ENCODE measurements at places on chromosomes 6 and 20. TPM values are rescaled to one million over a fixed set of nuclear protein-coding genes. Genes with fewer than 3 reads are reported as not detected.

The FAM50B gene
- 26.5 TPM for total RNA-seq

The COL12A1 gene
- total RNA-seq, result 15.5 TPM

The C6orf118 gene
- total RNA-seq, result not detected

The NINL gene
- total RNA-seq, result 7.8 TPM

The CST2 gene
- not detected for total RNA-seq

The NKX2-2 gene
- total RNA-seq, result not detected

The KIF25 gene
- total RNA-seq, result not detected

The ZNF341 gene
- total RNA-seq, result 1.8 TPM

The E2F3 gene
- 6.4 TPM for total RNA-seq

The USP49 gene
- 2.0 TPM for total RNA-seq

The FOXA2 gene
- total RNA-seq, result not detected

The ABT1 gene
- 7.6 TPM for total RNA-seq

The PNPLA1 gene
- total RNA-seq, result not detected

The WFDC10B gene
- total RNA-seq, result not detected

The HRH3 gene
- total RNA-seq, result not detected

Measured in Right ventricle myocardium inferior (tissue), 1 donor.